ENCODE measurements at places on chromosomes 1 and 21. TPM values are rescaled to one million over a fixed set of nuclear protein-coding genes. Genes with fewer than 3 reads are reported as not detected.

GRCh38 chr1:99726818-99727217 lies 39.6 kb downstream of the FRRS1 start:
- H3K4me3 ChIP-seq: no peak overlapping the region
- H3K27me3 ChIP-seq: no peaks in the 10 kb centered on the region
- no peak overlapping the region for H3K27ac ChIP-seq
- no peaks in the 10 kb centered on the region for H3K4me1 ChIP-seq
- no peaks in the 10 kb centered on the region for H3K36me3 ChIP-seq

DNA sequence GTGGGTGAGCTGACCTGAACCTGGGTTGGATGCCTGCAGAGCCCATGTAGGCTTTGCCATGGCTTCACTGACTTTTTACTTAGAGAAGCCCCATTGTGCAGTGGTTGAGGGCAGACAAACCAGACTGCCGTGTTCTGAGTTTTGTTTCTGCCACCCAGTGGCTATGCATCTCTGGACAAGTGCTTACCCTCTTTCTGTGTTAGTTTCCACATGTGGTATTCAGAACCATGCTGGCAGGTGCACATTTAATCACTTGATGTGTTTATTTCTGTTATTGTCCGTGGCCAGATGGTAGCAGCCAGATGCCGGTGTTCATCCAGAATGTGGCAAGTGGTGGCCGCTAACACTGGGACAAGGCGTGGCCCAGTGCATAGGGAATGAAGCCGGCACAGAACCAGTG lies 10.3 kb upstream of the PTPN7 start:
- no peak overlapping the region for H3K27ac ChIP-seq
- no peak for DNase-seq
- H3K36me3 ChIP-seq: no peaks in the 10 kb centered on the region
- no peaks in the 10 kb centered on the region for H3K27me3 ChIP-seq
- peaks cover 17% of the 10 kb centered on the region for H3K4me1 ChIP-seq

IGSF21 gene
- total RNA-seq: not detected

DNA sequence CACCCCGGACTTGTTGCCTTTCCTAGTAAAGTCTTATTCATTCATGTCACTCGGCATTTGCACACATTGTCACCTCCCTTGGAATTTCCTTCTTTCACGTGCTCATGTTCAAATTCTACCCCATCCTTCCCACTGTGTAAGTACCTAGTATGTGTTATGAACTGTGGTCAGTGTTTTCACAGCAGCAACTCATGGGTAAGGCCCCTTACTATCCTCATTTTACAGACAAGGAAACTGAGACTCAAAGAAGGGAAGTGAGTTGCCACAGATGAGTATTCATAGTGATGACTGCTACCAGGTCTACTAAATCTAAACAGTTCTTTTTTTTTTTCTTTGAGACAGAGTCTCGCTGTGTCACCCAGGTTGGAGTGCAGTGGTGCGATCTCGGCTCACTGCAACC lies 10.5 kb downstream of the CITED4 start:
- H3K27ac ChIP-seq: no peak overlapping the region
- no peak overlapping the region for H3K4me3 ChIP-seq
- no peaks in the 10 kb centered on the region for H3K27me3 ChIP-seq

HAO2 gene
- total RNA-seq: not detected

ILDR2 gene
- 0.52 TPM for total RNA-seq

All from CD4-positive, alpha-beta memory T cell (primary cell).